Dermis blood vessel endothelial cell (primary cell): ENCODE measurements at places on chromosomes 12 and 14.

- peak; percentile 30 for DNase-seq
Measured at GRCh38 chr14:31505411-31505810, 17.6 kb upstream of the GPR33 start.

- DNase-seq, result no peak
Measured at GRCh38 chr14:93889739-93890483, 37.2 kb upstream of the FAM181A start.

GRCh38 chr14:24679248-24679961 lies 45.4 kb upstream of the GZMB start:
- DNase-seq, result no peak

DNA sequence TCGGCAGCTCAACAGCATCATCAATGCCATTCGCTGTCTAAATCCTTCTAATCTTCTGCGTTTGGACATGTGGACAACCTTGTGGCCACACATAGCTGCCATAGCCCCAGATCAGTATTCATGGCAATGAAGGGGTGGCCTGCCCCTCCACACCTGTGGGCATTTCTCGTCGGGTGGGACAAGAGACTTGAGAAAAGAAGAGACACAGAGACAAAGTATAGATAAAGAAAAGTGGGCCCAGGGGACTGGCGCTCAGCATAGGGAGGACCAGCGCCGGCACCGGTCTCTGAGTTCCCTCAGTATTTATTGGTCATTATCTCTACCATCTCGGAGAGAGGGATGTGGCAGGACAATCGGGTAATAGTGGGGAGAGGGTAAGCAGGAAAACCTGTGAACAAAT lies 42.3 kb downstream of the MAGOHB start:
- no peak for DNase-seq

- no peak for DNase-seq
Measured at GRCh38 chr12:14773685-14774073, 29.6 kb downstream of the WBP11 start.

DNA sequence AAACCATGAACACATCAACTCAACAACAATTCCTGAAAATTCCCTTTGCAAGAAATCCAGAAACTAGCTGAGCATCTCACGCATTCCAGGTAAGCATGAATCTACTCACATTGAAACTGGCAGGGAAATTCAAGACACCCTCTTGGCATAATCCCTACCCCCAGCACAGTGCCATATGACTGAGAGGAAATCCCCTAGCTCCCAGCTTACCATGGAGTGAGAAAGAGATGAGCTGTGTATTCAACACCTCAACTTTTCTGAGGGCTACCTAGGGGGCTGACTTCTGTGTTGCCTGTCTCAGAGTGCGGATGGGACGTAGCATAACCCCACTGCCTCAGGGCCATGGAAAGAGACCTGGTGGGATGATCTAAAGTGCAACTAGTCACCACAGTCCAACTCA lies 37.7 kb upstream of the GPR132 start:
- no peak for DNase-seq

DNA sequence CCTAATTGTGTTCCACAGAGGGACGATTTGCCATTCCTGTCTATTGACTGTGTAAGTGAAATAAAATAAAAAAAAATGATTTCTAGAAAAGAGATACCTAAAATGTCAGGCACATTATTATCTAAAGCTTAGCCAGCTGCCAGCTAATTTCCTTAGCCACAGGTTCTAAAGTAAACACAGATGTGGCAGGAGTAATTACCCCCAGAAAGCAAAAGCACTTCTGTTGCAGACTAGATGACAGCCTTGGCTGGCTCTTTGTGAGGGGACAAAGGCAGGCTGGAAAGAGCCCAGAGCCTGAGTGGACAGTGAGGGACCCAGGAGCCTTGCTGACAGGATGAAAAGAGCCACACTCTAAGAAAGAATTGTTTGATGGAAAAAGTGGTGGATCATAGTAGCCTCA lies 418.1 kb downstream of the LRIG3 start:
- no peak for DNase-seq

DNA sequence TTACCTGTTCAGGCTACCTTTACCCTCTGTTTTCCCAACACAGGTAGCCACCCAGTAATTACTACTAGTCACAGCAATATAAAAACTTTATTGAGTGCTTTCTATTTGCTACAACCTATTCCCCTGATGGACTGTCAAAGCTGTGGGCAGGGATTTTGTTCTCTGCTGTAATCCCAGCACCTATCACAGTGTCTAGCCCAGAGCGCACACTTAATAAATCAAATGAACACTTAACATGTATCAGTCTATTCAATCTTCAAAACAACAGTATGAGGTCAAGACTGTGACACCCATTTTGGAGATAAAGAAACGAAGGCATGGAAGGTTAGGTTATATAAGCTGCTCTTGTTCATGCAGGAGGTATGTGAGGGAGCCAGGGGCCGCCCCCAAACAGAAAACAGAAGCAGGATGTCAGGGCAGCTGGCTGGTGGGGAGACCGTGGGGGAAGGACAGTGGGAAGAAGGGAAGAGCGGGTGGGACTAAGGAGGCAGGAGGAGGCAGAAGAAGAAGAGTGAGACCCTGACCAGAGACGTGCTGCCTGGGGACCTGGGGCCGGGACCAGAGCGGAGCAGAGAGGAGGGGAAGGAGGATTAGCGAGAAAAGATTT lies 1.7 kb downstream of the TNFRSF1A start:
- DNase-seq, result peak; percentile 60
